ENCODE measurements at places on chromosomes 2 and 18.
A peak's percentile ranks its signal among the peaks of the same experiment; 100 is the strongest.

- no peak for DNase-seq
These were observed 490.4 kb upstream of the SPRED2 start for GRCh38 chr2:65922794-65923193.

- DNase-seq: no peak
These were observed 1.1 kb upstream of the TMEM185B start for GRCh38 chr2:120224256-120224655.

DNA sequence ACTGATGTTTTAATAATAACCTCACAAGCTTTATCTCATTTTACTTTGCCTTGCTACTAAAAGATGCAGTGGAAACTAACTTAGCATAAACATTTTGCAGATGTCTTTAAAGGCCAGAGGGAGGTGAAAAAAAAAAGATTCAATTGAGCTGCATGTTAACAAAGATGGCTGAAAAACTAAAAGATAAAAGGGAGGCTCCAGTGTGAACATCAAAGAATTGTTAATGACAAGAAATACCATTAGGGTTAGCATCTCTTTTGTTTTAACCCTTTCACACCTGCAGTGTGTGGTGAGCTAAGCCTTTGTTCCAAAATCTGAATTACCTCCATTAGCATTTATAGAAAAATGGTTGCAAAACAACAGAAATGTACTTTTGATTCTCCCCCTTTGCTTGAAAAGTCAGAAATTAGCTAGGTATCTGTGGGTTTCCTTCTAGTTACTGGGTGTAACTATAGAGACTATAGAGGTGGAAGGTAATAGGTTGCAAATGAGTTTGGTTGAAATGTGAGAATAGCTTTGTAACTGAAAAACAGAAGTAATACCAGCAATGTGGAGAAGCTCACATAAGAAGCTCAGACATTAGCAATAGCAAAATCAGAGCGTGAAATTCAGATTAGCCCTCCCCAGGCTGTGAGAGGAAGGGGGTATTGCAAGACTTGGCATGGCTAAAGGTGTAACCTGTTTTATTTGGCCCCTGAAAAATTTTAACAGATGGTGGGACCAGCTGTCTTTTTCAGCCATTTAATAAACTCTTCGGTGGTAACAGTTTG, 34.8 kb upstream of the SP5 start:
- no peak for DNase-seq

DNA sequence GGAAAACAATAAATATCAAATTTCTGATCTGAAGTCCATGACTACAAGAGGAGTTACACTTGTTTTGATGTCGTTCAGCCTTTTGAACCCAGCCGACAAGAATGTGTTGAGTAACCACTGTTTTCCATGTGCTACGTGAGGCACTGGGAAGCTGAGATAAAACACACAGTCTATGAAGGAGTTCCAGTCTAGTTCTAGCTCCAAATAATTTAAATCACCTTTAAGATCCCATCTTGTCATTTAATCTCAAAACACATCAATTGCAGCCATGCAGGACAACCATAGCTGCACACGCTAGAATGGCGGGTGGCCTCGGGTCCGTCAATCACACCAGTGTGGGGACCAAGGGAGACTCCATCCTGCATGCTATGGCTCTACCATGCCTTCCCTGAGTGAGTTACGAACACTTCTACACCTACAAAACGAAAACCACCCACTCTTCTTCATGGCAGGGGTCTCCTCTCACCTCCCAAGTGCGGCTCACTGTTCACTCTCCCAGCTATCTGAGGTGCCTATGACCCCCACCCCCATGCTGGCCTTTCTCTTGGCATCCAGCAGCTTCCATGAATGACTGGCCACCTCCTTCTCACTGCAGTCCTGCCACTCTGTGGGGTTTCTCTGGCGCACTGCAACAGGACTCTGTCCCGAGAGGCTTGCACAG, 3.8 kb downstream of the FHL2 start:
- DNase-seq: no peak

DNA sequence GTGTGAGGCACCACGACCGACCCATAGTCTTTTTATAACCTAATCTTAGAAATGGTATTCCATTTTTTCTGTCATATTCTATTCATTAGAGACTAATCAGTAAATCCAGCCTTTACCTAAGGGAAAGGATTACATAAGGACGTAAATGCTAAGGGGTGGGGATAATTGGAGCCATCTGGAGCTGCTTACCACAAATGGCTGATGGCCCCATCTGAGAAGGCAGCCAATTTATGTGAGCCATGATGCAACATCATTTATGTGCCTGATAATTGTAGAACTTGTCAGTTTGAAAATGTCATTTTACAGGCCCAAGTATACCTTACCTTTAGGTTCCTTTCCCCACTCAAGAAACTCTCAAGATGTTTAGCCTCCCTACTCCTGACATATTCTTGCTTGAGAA, 44.0 kb downstream of the ARHGEF33 start:
- DNase-seq: no peak

- DNase-seq: no peak
These were observed 108.0 kb upstream of the SLC35G4 start for GRCh38 chr18:11501352-11501751.

DNA sequence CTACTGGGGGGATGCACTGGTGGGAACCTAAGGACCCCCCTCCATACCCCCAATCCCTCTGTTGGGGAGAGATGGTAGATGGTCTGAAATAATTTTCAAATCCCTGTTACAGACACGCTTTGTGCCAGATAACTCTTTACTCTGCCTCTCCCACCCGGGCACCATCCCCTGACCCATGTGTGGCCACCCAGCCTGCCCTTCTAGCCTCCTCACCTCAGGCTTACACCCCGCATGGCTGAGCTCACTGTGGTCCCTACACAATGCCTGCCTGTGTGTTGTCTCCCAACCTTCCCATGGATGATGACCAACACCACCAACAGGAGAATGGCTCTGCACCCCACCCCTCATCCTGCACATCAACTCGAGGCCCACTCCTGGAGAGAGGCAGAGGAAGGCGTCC, 15.0 kb downstream of the SPEG start:
- DNase-seq: no peak

DNA sequence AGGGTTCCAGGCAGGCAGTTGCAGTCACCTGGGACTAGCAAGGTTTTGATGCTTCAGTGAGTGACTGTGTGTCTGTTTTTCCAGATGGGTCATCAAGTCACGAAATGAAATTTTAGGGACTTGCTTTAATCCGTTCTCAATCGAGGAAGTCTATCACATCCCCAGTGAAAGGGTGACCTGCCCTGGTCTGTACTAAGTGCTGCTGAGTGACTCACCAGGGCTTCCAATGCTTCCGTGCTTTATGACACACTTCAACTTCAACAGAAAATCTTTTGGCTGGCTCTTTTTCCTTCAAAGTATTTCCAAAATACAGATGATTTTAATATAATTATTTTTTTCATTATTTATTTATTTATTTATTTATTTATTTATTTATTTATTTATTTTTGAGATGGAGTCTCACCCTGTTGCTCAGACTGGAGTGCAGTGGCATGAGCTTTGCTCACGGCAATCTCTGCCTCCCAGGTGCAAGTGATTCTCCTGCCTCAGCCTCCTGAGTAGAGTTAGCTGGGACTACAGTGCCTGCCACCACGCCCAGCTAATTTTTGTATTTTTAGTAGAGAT, 18.4 kb downstream of the TFCP2L1 start:
- no peak for DNase-seq

GRCh38 chr2:69244882-69245281, 142.1 kb downstream of the GFPT1 start:
- no peak for DNase-seq

GRCh38 chr2:161754379-161754778, 130.2 kb downstream of the SLC4A10 start:
- DNase-seq: no peak

DNA sequence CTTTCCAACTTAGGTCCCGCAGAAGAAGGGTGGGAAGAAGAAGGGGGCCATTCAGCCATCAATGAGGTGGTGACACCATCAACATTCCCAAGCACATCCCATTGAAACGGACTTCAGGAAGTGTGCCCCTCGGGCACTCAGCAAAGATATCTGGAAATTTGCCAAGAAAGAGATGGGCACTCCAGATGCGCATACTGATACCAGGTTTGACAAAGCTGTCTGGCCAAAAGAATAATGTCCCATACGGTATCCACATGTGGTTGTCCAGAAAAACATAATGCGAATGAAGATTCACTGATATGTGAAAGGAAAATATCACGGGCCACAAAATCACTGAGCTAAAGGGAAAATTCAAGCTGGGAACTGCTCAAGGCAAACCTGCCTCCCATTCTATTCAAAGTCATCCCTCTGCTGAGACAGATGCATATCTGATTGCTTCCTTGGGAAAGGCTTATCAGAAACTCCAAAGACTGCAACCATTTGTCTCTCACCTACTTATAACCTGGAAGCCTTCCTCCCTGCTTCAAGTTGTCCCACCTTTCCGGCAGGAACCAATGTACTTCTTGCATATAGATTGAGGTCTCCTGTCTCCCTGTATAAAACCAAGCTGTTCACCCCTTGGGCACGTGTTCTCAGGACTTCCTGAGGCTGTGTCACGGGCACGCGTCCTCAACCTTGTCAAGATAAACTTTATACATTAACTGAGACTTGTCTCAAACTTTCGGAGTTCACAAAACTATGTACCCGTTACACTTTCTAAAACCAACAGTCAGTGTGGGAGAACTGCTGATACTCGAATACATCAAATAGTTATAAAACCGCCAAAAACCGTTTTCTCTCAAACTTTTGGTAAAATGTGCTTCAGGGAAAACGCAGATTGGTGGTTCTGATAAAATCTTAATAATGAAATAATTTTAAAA, 1.3 kb upstream of the PDK1 start:
- no peak for DNase-seq

GRCh38 chr2:28613633-28614501, 118.0 kb downstream of the PLB1 start:
- DNase-seq: peak; percentile 26

GRCh38 chr18:40485318-40485717, 1469.7 kb upstream of the PIK3C3 start:
- no peak for DNase-seq

DNA sequence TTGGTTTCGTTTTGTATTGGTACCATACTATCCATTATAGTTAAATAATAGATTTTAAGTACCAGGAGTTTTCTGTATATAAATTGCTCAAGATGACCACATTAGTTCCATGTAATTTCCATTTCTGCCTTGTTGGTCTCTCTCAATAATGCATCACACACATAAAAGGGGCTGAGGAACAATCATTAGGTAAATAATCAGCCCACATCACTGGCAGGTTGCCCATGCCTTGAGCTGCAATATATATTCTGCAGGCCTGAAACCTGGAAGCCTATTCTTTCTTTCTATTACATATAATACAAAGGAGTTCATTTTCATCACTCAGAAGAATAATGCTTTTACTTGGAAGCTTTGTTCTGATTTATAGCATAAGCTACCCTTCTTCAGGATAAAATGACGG, 616.1 kb upstream of the PKDCC start:
- peak; percentile 66 for DNase-seq

DNA sequence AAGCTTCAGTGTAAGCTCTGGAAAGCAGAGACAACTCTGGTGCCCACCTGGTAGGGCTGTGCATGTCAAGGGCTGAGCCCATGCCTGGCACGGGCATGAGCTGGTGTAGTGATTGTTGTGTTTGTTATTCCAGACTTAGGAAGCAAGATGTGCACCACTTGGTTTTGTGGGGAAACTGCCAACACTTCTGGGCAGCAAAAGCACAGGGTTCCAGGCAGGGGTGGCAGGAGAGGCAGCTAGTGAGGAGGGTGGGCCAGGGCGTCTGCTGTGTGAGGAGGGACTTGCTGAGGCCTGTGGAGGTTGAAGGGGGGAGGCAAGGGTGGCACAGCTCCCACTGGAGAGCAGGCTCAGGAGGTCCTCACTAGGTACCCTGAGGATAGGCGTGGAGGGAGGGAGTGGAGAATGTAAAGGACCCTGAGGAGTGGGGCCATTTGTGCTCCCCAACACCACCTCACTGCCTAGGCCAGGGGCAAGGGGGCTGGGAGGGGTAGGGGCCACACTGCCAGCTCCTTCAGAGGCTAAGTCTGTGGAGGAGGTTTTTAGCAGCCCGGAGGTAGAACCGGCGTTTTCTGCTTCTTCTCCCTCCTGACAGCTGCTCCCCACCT, 104.0 kb upstream of the POU3F3 start:
- no peak for DNase-seq

DNA sequence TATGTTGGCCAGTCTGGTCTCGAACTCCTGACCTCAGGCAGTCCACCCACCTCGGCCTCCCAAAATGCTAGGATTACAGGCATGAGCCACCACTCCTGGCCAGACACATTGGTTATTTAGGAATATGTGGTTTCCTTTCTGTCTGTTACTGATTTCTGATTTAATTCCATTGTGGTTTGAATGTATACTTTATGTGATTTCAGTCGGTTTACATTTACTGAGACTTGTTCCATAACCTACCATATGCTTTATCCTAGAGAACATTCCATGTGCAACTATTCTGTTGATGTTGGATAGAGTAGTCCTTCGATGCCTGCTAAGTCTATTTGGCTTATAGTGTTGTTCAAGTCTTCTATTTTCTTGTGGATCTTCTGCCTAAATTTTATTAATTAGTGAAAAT, 1.6 kb upstream of the CCL20 start:
- DNase-seq: no peak

GRCh38 chr2:41927581-41928264, 120.1 kb upstream of the PKDCC start:
- DNase-seq: no peak

DNA sequence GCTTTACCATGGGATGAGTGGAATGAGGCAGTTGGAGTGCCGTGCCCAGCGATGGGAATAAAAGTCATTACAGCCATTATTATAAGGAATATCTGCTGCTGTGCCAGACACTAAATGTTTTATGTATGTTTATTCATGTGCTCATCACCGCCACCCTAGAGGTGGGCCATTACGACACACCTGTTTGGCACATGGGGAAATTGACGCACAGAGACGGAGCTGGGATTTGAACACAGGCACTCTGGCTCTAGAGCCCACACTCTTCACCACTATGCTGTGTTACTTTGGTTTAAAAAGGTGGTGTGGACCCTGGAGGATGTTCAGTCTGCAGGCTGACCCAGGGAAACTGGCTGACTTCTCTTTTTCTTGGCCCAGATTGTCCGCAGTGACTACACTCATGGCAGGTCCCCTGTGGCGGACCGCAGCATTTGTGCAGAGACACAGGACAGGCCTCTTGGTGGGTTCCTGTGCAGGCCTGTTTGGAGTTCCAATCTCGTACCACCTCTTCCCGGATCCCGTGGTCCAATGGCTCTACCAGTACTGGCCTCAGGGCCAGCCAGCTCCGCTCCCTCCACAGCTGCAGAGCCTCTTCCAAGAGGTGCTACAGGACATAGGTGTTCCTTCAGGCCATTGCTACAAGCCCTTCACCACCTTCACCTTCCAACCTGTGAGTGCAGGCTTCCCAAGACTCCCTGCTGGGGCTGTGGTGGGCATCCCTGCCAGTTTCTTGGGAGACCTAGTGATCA, 1.6 kb downstream of the TMEM177 start:
- no peak for DNase-seq

GRCh38 chr2:224190936-224191270, 151.8 kb upstream of the SERPINE2 start:
- no peak for DNase-seq

GRCh38 chr2:177893880-177894279, 178.7 kb downstream of the PDE11A start:
- no peak for DNase-seq
